ENCODE measurements at places on chromosomes 11 and 22.

DNA sequence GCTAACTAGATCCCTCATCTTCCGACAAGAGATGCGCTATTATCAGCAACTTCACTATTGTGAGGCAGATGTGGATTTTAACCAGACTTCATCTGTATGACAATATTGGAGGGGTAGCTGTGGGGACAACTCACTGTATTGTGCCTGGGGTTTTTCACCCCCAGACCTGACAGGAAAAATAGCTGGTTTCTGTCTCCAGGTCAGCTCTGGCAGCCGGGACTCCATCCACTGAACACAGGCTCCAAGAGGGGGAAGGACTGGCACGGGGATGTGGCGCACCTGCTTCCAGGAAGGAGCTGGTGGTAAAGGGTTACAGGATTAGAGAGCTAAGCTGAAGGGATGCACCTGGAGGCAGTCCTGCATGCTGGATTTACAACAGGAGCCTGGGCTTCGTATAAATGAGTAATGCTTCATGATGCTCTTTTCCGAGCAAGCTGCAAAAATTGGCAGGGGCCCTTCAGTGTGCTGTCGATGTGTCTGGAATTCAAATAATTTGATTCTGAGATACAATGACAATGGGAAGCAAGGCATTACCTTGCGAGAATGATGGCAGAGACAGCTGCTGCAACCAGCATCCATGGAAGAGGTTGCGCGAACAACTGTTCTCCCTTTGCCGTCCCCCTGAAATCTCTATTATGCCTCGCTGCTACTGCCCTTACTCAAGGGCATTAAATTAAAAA, 49.5 kb downstream of the LMO2 start:
- no peak for DNase-seq

GRCh38 chr11:76047231-76047630, 159.1 kb downstream of the WNT11 start:
- no peak for DNase-seq

DNA sequence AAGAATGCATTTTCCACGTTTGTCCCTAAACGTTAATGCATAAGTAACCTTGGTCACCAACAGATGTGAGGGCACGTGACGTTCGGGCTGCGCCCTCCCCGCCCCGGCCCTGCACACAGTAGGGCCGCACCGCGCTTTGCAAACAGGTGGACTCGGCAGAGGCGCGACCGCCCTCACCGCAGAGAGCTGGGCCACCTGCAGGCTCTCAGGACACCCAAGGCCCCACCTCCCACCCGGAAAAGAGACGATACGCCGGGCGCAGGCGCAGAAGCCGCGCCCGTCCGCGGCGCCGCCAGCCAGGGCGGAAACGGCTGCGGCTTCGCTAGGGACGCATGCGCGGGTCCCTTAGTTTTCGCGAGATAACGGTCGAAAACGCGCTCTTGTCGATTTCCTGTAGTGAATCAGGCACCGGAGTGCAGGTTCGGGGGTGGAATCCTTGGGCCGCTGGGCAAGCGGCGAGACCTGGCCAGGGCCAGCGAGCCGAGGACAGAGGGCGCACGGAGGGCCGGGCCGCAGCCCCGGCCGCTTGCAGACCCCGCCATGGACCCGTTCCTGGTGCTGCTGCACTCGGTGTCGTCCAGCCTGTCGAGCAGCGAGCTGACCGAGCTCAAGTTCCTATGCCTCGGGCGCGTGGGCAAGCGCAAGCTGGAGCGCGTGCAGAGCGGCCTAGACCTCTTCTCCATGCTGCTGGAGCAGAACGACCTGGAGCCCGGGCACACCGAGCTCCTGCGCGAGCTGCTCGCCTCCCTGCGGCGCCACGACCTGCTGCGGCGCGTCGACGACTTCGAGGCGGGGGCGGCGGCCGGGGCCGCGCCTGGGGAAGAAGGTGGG, at the start of gene FADD:
Gene FADD (plus strand): TSS at position 377 of the 831 bp plus-strand sequence. CDS start 164 bp downstream, at position 541.
- peak; percentile 83 for DNase-seq

GRCh38 chr11:94926271-94926625, 47.1 kb downstream of the CWC15 start:
- DNase-seq = no peak

DNA sequence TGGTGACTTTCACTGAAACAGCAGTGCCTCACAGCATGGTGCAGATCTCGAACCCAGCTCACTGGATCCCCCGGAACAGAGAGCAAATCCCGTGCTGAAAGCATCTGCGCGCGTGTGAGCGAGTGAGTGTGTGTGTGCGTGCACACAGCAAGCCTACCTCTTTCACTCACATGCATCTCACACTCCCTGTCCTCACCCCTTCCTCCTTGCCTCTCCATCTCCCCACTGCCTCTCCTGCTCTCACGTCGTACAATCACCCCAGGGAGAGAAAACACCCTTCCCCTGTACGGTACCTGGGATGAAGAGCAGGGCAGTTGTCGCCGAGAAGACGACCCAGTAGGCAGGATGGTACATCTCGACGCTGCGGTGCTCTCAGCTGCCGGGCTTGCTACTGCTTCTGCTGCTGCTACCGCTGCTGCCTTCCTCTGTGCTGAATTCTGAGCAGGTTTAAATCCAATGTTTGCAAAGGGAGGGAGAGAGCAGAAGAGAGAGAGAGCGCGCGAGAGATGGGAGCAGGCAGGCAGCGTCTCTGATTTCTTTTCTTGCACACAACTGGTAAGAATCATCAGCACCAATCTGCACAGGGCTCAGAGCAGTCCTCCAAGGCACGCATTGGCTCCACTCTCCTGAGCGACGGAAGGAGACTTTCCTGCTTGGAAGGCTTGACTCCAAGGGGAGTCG, at the start of gene OPCML:
Gene OPCML (minus strand): TSS at position 531 of the 681 bp plus-strand sequence.
- no peak for DNase-seq

GRCh38 chr11:75510004-75510722, 15.6 kb downstream of the GDPD5 start:
- no peak for DNase-seq

DNA sequence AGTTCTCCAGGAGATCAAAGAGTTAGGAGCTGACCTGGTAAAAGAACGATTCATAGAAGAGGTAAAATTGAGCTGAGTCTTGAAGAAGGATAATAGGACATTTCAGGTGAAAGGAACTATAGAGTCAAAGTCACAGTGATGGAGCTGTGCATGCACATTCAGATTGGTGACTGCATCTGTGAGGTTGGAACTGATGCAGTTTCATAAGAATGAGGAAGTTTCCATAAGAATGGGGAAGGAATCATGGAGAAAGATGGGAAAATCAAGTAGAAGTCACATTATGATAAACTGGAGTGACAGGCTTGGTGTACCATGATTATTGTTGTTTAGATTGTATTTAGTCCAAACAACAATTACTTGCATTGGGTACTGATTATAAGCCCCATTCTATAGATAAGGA, 232.2 kb downstream of the FAM76B start:
- DNase-seq = no peak

DNA sequence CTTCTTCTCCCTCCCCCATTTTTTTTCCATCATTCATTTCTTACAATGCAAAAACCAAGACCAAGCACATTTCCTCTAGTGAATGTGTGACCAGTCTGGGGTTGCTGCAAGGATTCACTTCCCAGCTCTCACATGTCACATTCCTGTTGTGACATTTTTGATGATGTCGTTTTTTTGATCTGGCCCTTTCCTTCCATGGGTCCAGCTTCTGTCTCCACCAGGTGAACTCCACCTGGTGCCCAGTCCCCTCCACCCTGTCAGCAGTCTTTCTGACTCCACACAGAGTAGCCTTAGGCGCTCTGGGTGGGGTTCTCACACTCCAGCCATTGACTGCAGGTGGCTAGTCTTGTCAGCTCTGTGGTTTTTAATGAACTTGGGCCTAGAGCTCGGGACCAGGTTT, 15.6 kb downstream of the PANX1 start:
- no peak for DNase-seq

DNA sequence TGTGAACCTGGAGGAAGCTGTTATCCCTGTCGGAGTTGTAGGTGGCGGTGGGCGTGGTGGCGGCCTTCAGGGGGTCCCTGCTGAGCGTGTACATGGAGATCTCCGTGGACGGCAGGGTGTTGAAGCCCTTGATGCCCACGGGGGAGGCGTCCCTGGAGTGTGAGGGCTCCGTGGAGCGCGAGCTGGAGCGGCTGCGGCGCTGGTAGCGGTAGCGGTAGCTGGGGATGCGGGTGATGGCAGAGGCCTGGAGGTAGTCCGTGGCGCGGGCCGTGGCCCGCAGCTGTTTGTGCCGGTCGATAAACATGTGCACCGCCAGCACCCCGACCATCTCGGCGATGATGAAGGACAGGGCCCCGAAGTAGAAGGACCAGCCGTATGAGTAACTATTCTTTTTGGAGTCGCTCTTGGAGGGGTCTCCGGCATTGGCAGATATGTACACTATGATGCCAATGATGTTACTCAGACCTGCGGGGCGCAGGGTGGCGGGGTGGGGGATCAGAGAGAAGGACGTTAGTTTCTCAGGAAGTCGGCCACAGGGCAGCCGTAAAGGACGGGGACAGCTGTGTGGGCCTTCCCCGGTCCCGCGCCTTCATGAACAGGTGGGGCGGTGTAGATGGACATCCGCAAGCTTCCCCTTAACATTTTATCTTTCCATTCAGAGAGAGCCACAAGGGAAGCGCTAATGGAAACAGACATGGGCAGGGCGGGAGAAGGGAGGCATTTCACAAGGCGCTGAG, 35.6 kb upstream of the EIF3D start:
- no peak for DNase-seq

Measured in RCC 7860 (cell line).